Activated CD4-positive, alpha-beta T cell treated with anti-CD3 and anti-CD28 coated beads, Interleukin-2, amount 10 ng/mL, durations not matched to agents 7 days and 5 days (primary cell): ENCODE measurements at places on chromosomes 12 and 14.

GRCh38 chr14:24848102-24848790 lies 201.7 kb downstream of the STXBP6 start:
- no peak overlapping the region for H3K27ac ChIP-seq
- no peak for DNase-seq
- no peak overlapping the region for H3K4me3 ChIP-seq
- no peaks in the 10 kb centered on the region for H3K36me3 ChIP-seq

DNA sequence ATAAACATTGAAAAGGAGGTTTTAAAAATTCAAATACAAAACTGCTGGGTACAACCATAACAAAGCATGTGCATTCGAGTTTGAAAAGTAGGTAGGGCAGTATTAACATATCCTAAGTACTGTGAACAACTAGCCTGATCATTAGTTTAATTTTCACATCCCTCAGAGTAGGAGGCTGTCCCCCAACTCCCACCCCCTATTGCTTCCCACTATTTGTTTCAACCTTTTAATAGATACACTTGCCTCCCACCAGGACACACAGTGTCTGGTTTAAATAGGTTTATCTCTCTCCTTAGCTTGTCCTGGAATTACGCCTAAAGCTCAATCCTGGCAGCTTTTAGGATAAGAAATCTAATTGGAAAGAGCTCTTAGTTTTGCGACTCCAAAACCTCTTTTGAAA lies 2.1 kb downstream of the TAOK3 start:
- H3K27me3 ChIP-seq: peaks cover 14% of the 10 kb centered on the region
- H3K4me3 ChIP-seq: peak overlapping the region; percentile 97
- H3K36me3 ChIP-seq: peaks cover 3% of the 10 kb centered on the region
- no peak for DNase-seq

GRCh38 chr12:3336606-3337311 lies 154.2 kb upstream of the PRMT8 start:
- H3K36me3 ChIP-seq: no peaks in the 10 kb centered on the region
- no peak overlapping the region for H3K27ac ChIP-seq
- peaks cover 5% of the 10 kb centered on the region for H3K27me3 ChIP-seq
- H3K4me3 ChIP-seq: no peak overlapping the region

DNA sequence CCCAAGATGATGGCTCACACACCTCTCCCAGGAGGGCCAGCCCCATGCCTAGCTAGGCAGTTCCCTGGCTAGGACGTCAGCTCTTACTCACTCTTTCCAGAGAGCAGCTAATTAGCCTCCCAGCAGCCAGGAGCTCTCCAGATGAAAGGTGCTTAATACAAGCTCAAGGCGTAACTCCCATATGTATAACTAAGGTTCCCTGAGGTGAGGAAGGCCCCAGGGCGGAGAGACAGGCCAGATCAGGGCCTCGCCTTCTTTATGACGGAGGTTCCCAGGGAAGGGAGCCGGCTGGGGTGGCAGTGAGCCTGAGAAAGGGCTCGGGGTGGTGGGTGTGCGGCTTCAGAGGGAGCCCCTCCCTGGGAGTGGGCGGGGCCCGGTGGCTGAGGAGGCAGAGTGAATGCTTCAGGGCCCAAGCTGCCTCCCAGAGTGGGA lies 26.4 kb upstream of the ZFP36L1 start:
- no peak for DNase-seq
- no peak overlapping the region for H3K4me3 ChIP-seq
- H3K4me1 ChIP-seq: peaks cover 58% of the 10 kb centered on the region
- peak overlapping the region; percentile 42 for H3K27ac ChIP-seq
- H3K36me3 ChIP-seq: no peaks in the 10 kb centered on the region

DNA sequence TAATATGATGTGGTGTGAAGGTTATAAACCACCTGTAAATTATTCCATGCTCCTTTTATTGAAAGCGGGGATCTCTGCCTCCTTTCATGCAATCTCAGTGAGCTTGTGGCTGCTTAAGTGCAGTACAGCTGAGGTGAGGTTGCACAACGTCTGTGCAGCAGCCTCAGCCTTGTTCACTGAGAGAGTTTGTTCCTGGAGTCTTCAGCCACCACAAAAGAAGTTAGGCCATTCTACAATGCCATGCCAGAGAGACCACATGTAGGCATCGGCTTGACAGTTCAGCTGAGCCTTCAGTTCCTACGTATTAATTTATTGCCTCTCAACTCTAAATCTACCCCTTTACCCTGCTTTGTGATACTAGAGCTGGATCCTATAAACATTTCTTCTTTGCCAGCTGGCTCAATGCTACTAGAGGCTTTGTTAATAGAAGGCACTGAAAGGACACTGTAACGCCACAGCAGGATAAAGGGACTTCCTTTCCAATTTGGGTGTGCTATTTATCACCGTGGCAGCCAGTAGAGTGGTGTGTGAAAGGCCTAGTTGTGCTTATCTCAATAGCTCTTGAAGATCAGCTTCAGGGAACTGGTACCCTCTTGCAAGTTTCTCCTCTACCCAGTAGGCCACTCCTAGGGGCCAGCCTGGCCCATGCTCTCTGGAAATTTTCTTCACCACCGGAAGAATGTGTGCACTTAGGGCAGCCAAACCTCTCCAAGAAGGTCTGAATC lies 337.7 kb downstream of the IPO8 start:
- H3K4me3 ChIP-seq: no peak overlapping the region
- no peak overlapping the region for H3K27ac ChIP-seq
- no peak for DNase-seq

DNA sequence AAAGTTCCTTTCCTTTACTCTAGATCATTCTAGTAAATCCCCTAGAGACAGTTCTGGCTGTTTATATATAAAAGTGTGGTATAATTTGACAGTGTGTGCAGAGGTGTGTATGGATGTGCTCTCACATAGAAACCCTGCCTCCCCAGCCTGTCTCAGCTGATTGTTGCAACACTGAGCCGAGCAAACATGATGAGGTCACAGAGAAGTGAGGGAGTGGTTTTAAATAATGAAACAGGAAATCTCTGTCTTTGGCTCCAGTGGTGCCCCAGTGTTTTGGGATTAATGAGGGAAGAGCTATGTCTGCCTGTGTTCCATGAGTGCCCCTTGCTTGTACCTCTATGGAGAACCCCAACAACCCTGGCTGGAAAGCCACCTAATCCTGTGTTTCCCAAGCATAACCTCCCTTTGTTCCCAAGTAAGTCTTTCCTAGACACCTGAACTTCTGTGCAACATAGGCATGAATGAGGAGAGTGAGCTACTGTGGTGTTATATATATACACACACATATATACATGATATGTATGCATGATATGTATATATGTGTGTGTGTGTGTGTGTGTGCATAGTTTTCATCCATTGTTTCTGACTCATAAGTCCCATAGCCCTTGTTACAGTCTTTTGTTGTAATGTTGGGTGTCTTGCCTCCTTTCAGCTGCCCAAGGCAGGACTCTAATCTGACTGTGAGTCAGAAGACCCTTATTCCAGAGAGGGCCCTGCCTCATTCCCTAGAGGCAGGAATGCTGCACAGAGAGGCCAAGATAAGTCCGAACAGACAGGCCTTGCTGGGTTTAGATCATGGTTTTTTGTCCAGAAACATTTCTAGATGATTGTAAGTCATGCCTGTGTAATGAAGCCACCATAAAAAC lies 18.0 kb downstream of the TRAF3 start:
- peaks cover 53% of the 10 kb centered on the region for H3K4me1 ChIP-seq
- H3K27ac ChIP-seq: peak overlapping the region; percentile 65
- peaks cover 38% of the 10 kb centered on the region for H3K36me3 ChIP-seq
- no peaks in the 10 kb centered on the region for H3K27me3 ChIP-seq

DNA sequence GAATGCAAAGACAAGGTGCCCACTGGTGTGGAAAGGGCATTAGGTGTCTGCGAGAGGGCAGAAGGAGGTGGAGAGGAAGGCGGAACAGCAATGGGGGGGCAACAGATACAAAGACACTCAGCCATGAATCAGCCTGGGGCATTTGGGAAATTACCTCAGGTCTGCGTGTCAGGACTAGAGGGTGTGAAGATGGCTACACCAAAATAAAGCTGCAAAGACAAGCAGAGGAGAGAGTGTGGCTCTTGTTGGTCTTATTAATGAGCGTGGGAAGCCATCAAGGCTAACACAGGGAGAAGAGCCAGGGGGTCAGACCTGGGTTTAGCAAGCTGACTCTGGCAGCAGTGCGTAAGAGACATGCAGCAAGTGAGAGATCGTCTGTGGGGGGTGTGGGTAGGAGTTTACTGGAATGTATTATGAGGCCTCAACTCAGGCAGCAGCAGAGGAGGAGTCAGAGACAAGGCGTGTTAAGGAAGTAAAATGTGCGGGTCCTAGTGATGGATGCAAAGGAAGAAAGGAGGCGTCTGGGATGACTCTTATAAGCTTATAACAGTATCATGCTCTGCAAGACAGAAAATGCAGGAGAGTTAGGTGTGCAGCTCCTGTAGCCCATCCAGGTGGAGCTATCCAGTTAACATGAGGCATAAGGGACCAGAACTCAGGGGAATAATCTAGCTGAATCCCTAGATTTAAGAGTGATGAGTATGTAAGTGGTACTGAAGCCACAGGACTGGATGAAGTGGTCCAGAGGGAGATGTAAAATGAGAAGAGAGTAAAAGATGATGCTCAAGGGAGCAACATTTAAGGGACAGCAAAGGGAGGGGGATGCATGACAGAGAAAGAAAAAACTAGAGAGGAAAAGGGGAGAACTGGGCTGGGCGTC lies 50.4 kb downstream of the KCNK10 start:
- no peak overlapping the region for H3K27ac ChIP-seq
- no peaks in the 10 kb centered on the region for H3K36me3 ChIP-seq
- DNase-seq: no peak
- H3K4me3 ChIP-seq: no peak overlapping the region
- no peaks in the 10 kb centered on the region for H3K4me1 ChIP-seq

- H3K27ac ChIP-seq: no peak overlapping the region
- H3K27me3 ChIP-seq: peaks cover 14% of the 10 kb centered on the region
- H3K4me3 ChIP-seq: no peak overlapping the region
- no peak for DNase-seq
Measured at GRCh38 chr12:80173083-80173864, 73.9 kb downstream of the OTOGL start.

- no peak for DNase-seq
- no peak overlapping the region for H3K4me3 ChIP-seq
- peaks cover 2% of the 10 kb centered on the region for H3K27me3 ChIP-seq
- H3K36me3 ChIP-seq: no peaks in the 10 kb centered on the region
Measured at GRCh38 chr12:94582591-94582990, 67.8 kb downstream of the TMCC3 start.

DNA sequence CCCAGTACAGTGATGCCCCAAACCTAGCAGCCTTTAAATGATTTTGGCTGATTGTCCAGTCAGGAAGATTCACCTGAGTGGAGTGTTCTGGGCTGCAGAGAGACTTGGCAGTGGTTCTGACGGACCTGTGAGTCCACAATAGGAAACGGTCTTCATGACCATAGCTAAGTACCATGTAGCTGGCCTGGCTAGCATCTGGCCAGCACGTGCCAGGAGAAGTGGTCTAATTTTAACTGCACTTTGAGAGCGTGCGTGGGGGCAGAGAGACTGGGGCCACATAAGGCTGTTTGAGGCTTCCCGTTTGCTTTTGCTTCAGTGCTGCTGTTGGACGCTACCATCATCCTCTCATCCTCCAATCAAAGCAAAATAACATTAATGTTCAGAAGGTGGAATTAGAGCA lies 54.7 kb downstream of the PPM1A start:
- no peak overlapping the region for H3K27ac ChIP-seq
- peaks cover 2% of the 10 kb centered on the region for H3K27me3 ChIP-seq
- H3K4me1 ChIP-seq: no peaks in the 10 kb centered on the region
- DNase-seq: no peak
- H3K4me3 ChIP-seq: no peak overlapping the region

DNA sequence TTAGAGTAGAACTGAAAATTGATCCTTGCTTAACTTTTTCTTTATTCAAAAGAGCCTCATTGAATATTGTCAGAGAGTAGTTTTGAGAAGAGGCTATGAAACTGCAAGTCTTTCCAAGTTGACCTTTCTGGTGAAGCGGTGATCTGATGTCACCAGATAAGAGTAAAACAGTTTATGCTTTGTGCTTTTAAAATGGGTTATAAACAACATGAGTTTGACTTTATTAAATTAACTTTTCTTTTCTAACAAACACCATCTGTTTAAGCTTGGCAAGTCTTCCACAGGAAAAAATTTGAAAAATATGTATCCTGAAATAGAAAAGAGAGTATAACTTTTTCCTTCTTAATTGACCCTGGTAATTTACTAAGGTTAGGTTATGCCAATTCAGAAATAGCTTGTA lies 408.7 kb upstream of the NOVA1 start:
- no peaks in the 10 kb centered on the region for H3K36me3 ChIP-seq
- no peaks in the 10 kb centered on the region for H3K27me3 ChIP-seq
- H3K4me1 ChIP-seq: no peaks in the 10 kb centered on the region
- H3K4me3 ChIP-seq: no peak overlapping the region
- DNase-seq: no peak

DNA sequence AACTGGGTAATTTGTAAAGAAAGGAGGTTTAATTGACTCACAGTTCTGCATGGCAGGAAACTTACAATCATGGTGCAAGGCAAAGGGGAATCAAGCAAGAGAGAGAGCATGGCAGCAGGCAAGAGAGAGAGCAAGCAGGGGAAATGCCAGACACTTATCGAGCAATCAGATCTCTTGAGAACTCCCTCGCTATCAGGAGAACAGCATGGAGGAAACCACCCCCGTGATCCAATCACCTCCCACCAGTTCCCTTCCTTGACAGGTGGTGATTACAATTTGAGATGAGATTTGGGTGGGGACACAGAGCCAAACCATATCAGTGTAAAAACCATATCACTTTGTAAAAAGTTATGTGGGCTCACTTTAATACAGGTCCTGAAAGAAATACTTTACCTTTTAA lies 56.4 kb upstream of the NEDD1 start:
- H3K27me3 ChIP-seq: peaks cover 6% of the 10 kb centered on the region
- DNase-seq: no peak
- H3K4me1 ChIP-seq: no peaks in the 10 kb centered on the region
- no peaks in the 10 kb centered on the region for H3K36me3 ChIP-seq
- no peak overlapping the region for H3K27ac ChIP-seq

DNA sequence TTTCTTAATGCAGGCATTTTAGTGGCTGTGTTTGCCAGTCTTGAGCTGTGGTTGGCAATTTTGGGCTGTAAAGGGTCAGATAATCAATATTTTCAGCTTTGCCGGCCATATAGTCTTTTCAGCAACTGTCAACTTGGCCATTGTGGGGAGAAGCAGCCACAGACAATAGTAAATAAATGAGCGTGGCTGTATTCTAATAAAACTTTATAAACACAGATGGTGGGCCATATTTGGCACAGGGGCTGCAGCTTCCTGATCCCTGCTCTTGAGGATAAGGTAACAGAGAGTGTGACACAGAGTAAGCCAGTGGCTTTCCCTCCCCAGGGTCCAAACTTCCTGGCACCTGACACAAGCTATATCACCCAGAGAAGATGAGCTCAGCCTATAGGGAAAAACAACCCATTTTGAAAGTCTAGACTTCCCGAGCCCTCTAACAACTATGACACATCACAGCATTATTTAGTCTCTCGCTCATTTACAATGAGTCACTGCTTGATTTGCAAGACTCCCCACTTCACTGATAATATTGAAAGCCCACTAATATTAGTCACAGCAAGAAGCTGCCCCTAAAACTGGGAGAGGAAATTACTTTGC lies 163.1 kb upstream of the TMPO start:
- no peaks in the 10 kb centered on the region for H3K4me1 ChIP-seq
- no peak overlapping the region for H3K4me3 ChIP-seq
- DNase-seq: no peak
- peaks cover 7% of the 10 kb centered on the region for H3K27me3 ChIP-seq
- no peak overlapping the region for H3K27ac ChIP-seq
- no peaks in the 10 kb centered on the region for H3K36me3 ChIP-seq

- peaks cover 39% of the 10 kb centered on the region for H3K4me1 ChIP-seq
- DNase-seq: no peak
- no peaks in the 10 kb centered on the region for H3K27me3 ChIP-seq
Measured at GRCh38 chr14:50225067-50225973, 6.1 kb downstream of the SOS2 start.

- H3K27ac ChIP-seq: no peak overlapping the region
- H3K27me3 ChIP-seq: no peaks in the 10 kb centered on the region
- H3K36me3 ChIP-seq: no peaks in the 10 kb centered on the region
- H3K4me3 ChIP-seq: no peak overlapping the region
Measured at GRCh38 chr14:90644882-90645281, 171.3 kb downstream of the TTC7B start.
